Naive thymus-derived CD4-positive, alpha-beta T cell (primary cell): ENCODE measurements at places on chromosomes 1 and 21. TPM values are rescaled to one million over a fixed set of nuclear protein-coding genes. Genes with fewer than 3 reads are reported as not detected.

Gene HLX
- polyA plus RNA-seq: not detected

DNA sequence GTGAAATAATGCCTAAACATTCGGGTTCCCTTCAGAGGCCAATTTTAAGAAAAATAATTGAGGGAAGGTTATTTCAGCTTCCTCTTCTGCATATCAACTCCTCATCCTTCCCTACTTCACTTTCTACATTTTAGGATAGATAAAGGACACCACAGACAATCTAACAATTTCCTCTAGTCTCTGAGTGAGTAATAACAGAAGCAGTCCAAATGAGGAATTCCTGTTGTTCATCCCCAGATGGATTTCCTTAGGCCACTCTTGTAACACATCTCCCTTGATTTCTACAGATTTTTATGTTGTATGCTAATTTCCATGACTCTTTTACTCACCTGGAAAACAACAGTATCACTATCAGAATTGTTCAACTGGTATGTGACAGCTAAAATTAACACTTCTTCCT, 87.7 kb upstream of the LYPLAL1 start:
- H3K4me3 ChIP-seq: no peak overlapping the region
- no peaks in the 10 kb centered on the region for H3K36me3 ChIP-seq
- no peak for DNase-seq
- H3K4me1 ChIP-seq: no peaks in the 10 kb centered on the region
- no peak overlapping the region for H3K27ac ChIP-seq
- H3K27me3 ChIP-seq: no peaks in the 10 kb centered on the region

DNA sequence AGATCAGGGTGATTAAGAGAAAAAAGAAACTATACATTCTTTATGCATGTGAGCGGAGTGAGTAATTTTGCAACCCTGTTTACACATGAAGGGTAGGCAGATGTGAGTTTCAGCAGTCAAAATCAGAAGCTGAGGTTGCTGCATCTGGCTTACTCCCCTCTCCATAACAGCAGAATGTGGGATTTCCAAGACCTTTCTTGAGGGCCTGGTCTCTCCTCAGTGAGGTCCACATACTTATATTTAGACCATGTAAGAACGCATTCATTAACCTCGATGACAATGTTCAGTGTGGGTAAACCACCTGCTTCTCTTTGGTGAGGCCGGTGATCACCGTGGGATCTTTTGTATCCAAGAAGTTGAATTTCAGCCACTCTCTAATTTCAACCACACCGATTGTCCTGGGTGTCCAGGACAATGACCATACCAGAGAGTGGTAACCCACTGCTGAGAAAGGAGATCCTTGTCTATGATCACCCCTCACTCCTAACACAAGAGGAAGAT, 18.7 kb upstream of the RAP1A start:
- no peak overlapping the region for H3K4me3 ChIP-seq
- peak; percentile 46 for DNase-seq
- H3K27me3 ChIP-seq: no peaks in the 10 kb centered on the region
- no peak overlapping the region for H3K27ac ChIP-seq
- no peaks in the 10 kb centered on the region for H3K36me3 ChIP-seq
- peaks cover 100% of the 10 kb centered on the region for H3K4me1 ChIP-seq

Gene LRRC7
- 0.15 TPM for polyA plus RNA-seq

DNA sequence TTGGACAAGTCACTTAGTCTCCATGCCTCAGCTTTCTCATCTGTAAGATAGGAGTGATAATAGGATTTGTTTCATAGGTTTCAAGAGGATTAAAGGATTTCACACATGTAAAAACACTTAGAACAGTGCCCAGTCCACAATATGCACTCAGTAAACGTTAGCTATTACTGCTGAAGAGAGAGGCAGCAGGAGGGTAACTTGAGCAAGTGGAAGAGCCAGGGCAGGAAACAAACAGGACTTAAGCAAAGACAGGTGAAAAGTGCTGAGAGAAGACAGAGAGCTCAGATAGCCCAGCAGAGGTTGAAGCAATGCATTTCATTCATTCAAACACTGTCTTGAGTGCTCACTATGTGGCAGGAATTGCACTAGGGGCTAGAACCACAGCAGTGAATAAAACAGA, 21.1 kb upstream of the H3-3A start:
- no peaks in the 10 kb centered on the region for H3K27me3 ChIP-seq
- H3K27ac ChIP-seq: no peak overlapping the region

- H3K27me3 ChIP-seq: no peaks in the 10 kb centered on the region
- no peak for DNase-seq
- H3K4me1 ChIP-seq: no peaks in the 10 kb centered on the region
- no peak overlapping the region for H3K27ac ChIP-seq
- no peaks in the 10 kb centered on the region for H3K36me3 ChIP-seq
These were observed 48.9 kb upstream of the F3 start for GRCh38 chr1:94590203-94591137.

- H3K4me1 ChIP-seq: no peaks in the 10 kb centered on the region
- H3K27me3 ChIP-seq: no peaks in the 10 kb centered on the region
- no peak overlapping the region for H3K4me3 ChIP-seq
These were observed 117.5 kb downstream of the NAV1 start for GRCh38 chr1:201656311-201657032.

DNA sequence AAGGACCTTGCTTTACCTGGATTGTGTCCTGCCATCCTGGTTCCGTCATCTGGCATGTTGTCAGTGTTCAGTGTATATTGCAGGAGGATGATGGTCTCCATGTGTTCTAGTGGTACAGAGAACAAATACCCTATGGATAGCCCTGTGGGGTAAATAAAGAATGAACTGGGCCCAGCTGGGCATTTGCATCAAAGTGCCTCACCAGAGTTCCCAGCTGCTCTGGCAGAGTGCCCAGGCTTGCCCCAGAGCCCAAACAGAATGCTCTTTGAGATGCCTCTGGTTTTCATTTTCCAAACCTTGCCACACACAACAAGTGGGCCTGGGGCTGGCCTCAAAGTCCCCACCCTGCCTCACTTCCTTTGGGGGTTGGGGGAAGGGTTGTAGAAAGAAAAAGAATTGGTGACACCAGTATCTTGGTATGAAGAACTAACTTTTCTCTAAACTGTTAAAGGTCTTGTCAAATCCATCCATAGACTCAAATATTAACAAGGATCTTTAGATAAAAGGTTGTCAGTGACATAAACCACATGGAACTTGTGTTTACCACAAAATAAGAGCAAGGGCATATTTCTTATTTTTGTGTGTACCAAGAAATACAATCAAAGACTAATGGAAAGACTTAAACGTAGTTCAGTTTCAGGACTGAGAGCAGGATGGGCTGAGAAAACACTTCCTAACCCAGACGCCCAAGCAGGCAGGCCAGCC, 82.2 kb downstream of the LMO4 start:
- no peaks in the 10 kb centered on the region for H3K4me1 ChIP-seq
- no peak overlapping the region for H3K27ac ChIP-seq
- no peak overlapping the region for H3K4me3 ChIP-seq
- no peaks in the 10 kb centered on the region for H3K36me3 ChIP-seq

Gene LEFTY2
- polyA plus RNA-seq: not detected

- no peak overlapping the region for H3K4me3 ChIP-seq
- no peaks in the 10 kb centered on the region for H3K27me3 ChIP-seq
- H3K27ac ChIP-seq: no peak overlapping the region
- no peaks in the 10 kb centered on the region for H3K4me1 ChIP-seq
- no peak for DNase-seq
- no peaks in the 10 kb centered on the region for H3K36me3 ChIP-seq
These were observed 38.6 kb downstream of the SIPA1L2 start for GRCh38 chr1:232591344-232591743.

GRCh38 chr1:10864776-10865175, 68.3 kb upstream of the CASZ1 start:
- peaks cover 7% of the 10 kb centered on the region for H3K4me1 ChIP-seq
- H3K36me3 ChIP-seq: no peaks in the 10 kb centered on the region
- DNase-seq: no peak
- peaks cover 14% of the 10 kb centered on the region for H3K27me3 ChIP-seq
- H3K4me3 ChIP-seq: no peak overlapping the region

- DNase-seq: no peak
- H3K4me1 ChIP-seq: no peaks in the 10 kb centered on the region
- no peaks in the 10 kb centered on the region for H3K36me3 ChIP-seq
- no peaks in the 10 kb centered on the region for H3K27me3 ChIP-seq
- no peak overlapping the region for H3K27ac ChIP-seq
These were observed 106.9 kb upstream of the SERBP1 start for GRCh38 chr1:67536957-67537666.

DNA sequence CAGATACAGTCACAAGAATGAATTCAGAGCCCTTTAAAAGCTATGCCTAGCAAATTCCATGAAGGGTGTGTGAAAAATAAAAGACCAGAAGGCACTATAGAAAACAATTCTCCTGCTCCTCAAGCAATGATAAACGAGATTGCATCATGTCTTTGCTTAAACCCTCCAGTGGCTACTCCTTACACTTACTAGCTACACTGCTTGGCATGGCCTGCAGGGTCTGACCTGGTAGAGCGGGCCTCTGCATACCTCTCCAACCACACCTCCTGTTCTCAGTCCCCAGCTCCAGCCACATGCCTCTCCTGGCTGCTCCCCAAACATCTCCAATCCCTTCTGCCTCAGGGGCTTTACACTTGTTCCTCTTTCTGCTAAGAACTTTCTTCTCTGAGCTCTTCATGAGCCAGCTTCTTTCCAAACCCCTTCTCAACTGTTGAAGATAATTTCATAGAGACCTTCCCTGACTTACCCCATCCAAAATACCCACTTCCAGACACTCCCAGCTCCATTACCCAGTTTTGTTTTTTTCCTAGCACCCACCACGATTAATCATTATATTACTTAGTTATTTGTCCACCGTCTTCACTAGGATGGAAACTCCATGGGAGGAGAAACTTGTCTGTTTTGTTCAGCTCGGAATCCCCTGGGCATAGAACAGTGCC, 11.2 kb upstream of the CREG1 start:
- H3K4me3 ChIP-seq: no peak overlapping the region
- no peaks in the 10 kb centered on the region for H3K27me3 ChIP-seq
- H3K27ac ChIP-seq: no peak overlapping the region
- no peak for DNase-seq

GRCh38 chr1:15543589-15544568, 17.2 kb downstream of the DNAJC16 start:
- H3K36me3 ChIP-seq: peaks cover 85% of the 10 kb centered on the region
- H3K4me1 ChIP-seq: no peaks in the 10 kb centered on the region

- no peaks in the 10 kb centered on the region for H3K27me3 ChIP-seq
- no peak overlapping the region for H3K4me3 ChIP-seq
- no peak for DNase-seq
- no peak overlapping the region for H3K27ac ChIP-seq
- H3K4me1 ChIP-seq: no peaks in the 10 kb centered on the region
- H3K36me3 ChIP-seq: no peaks in the 10 kb centered on the region
These were observed 1369.1 kb upstream of the ADGRL4 start for GRCh38 chr1:80375662-80376061.

Gene OR11L1
- not detected for polyA plus RNA-seq

GRCh38 chr1:219347921-219348391, 174.3 kb downstream of the LYPLAL1 start:
- H3K27ac ChIP-seq: no peak overlapping the region
- H3K36me3 ChIP-seq: no peaks in the 10 kb centered on the region
- DNase-seq: no peak

DNA sequence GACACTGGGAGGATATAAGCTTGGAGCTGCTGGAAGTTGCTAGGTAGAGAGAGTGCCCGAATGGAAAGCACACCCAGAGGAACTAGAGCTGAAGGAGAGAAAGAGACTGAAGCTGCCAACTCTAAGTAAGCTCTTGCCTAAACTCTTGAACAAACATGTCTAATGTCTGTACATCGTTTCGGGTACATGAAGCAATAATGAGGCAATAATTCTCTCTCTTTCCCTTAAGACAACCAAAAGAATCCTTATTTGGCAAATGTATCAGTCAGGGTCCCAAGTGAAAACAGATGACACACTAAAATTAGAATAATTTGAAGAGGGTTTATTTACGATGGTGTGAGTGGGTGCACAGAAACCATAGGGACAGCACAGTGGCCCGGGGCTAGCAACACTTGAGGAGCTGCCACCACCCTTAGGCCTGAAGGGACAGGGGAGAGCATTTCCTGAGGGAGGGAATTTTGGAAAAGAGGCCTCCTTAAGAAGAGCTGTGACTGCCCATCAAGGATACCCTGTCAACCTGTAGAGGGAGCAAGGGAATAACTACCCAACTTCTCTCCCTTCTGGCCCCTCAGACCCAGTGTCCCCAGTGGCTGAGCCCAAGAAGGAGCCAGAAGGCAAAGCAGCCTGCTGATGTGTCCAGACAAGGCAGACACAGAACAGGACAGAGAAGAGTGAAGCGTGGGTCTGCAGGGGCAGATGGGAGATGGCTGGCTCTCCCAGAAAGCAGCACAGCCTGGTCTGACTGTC, 36.1 kb upstream of the KHDRBS1 start:
- H3K27me3 ChIP-seq: no peaks in the 10 kb centered on the region
- no peak for DNase-seq
- H3K36me3 ChIP-seq: no peaks in the 10 kb centered on the region
- peaks cover 18% of the 10 kb centered on the region for H3K4me1 ChIP-seq
- H3K4me3 ChIP-seq: no peak overlapping the region

GRCh38 chr1:196442366-196442765, 165.9 kb downstream of the KCNT2 start:
- no peaks in the 10 kb centered on the region for H3K4me1 ChIP-seq
- no peaks in the 10 kb centered on the region for H3K27me3 ChIP-seq
- H3K27ac ChIP-seq: no peak overlapping the region

Gene PRAMEF1
- not detected for polyA plus RNA-seq

- H3K4me1 ChIP-seq: no peaks in the 10 kb centered on the region
- H3K27ac ChIP-seq: no peak overlapping the region
- H3K27me3 ChIP-seq: no peaks in the 10 kb centered on the region
These were observed 3.2 kb downstream of the KRTAP10-6 start for GRCh38 chr21:44589094-44589493.

- H3K27me3 ChIP-seq: no peaks in the 10 kb centered on the region
- no peak overlapping the region for H3K27ac ChIP-seq
- no peaks in the 10 kb centered on the region for H3K36me3 ChIP-seq
- no peak for DNase-seq
- H3K4me1 ChIP-seq: no peaks in the 10 kb centered on the region
- no peak overlapping the region for H3K4me3 ChIP-seq
These were observed 41.1 kb upstream of the RPL11 start for GRCh38 chr1:23650344-23650990.

Gene FRRS1
- 0.10 TPM for polyA plus RNA-seq

DNA sequence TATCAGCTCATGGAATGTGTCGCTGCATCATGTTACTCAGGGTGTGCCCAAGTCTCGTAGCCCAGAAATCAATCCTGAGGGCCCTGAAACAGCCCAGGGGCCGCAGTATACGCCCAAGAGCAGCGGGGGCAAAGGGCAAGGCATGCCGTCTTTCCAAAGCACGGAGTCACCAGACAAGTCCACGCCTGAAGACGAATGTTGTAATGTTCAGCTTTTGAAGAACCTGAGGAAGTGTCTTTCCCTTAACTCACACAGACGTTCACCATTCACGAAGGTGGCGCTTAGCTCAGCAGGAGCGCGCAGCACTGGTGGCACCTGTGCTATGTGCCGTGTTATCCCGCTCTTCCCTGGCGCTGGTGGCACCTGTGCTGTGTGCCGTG, 18.8 kb upstream of the PWP2 start:
- peak overlapping the region; percentile 86 for H3K27ac ChIP-seq
- peaks cover 28% of the 10 kb centered on the region for H3K36me3 ChIP-seq
- no peak overlapping the region for H3K4me3 ChIP-seq
- H3K27me3 ChIP-seq: no peaks in the 10 kb centered on the region
- peaks cover 72% of the 10 kb centered on the region for H3K4me1 ChIP-seq

- H3K27me3 ChIP-seq: no peaks in the 10 kb centered on the region
- H3K4me1 ChIP-seq: peaks cover 30% of the 10 kb centered on the region
- peak; percentile 47 for DNase-seq
- H3K36me3 ChIP-seq: no peaks in the 10 kb centered on the region
These were observed 455 bp downstream of the UCHL5 start for GRCh38 chr1:193058529-193059281.
